Cortex of kidney (tissue), 1 donor: ENCODE measurements at places on chromosomes 2 and 18.

DNA sequence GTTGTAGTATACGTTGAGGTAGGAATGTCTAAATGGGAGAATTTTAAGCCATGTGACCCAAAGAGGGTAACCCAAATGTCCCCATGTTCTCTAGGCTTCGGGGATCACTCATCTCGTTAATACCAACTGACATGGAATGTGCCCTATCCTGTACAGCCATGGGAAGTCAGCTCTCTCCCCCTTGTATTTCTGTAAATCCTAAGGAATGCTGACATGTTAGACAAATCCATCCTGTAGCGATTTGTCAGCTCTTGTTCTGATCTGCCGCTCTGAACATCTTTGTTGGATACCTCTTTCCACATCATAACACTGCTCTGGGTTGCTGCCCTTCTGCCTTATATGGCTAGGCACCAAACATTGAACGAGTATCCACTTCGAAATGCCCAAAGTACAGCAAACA, 350.6 kb downstream of the RND3 start:
- DNase-seq = no peak

GRCh38 chr2:159960414-159960813, 102.0 kb downstream of the PLA2R1 start:
- DNase-seq = no peak

GRCh38 chr2:80592106-80592505, 287.6 kb upstream of the LRRTM1 start:
- DNase-seq = no peak

GRCh38 chr2:182594286-182594685, 121.8 kb upstream of the DNAJC10 start:
- DNase-seq = no peak

DNA sequence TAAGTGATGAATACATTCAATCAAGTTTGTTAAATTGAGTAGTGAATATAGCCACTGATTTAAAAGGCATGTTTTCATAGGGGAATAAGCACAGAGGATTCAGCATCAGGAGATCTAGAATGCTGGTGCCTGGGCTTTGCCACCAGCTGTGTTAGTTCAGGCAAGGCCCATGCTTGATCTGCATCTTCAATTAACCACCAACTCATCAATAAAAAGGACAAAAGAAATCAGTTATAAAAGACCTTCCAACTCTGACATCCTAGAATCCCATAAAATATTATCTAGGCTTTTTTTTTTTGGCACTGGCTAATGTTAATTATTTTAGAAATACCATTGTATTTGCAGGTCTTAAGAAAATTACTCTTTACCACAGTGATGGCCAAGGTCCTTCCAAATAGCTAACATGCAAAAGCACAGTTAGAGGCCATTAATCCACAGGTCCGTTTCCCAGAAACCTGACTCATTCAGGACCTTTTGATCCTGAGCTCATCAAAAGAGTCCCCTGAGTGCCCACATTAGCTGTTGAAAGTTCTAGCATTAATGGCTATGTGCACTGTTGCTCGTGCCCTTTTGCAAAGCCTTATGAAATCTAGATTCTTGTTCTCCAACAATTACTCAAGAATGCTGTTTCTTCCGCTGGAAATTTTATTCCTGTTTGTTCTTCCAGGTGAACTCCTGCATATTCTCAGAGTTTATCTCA, 170.0 kb downstream of the CYRIA start:
- DNase-seq = no peak

DNA sequence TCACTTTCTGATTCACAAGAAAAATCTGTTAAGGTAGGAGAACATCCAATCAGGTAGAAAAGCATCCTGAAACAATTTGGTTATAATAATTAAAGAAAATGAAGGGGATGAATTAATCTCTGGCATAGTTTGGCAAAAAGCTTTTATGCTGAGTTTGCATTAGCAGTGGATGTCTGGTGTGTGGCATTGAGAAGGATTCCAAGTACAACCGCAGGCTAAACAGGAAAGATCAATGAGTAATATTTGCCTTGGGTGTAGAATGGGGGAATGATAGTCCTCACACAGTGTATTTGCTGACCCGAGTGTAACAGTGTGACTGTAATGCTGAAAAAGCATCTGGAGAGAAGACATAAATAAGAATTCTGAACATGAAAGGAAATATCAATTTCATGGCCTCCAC, 68.3 kb upstream of the SESTD1 start:
- DNase-seq = no peak
